Stimulated activated CD4-positive, alpha-beta T cell treated with anti-CD3 and anti-CD28 coated beads, TNF-alpha, amount 100 ng/mL, for 4 hours (primary cell): ENCODE measurements at places on chromosomes 7 and 10.

- no peak for DNase-seq
Measured at GRCh38 chr7:76294344-76295024, 8.0 kb upstream of the HSPB1 start.

GRCh38 chr10:47283101-47283630 lies 16.8 kb upstream of the GDF10 start:
- no peak for DNase-seq

DNA sequence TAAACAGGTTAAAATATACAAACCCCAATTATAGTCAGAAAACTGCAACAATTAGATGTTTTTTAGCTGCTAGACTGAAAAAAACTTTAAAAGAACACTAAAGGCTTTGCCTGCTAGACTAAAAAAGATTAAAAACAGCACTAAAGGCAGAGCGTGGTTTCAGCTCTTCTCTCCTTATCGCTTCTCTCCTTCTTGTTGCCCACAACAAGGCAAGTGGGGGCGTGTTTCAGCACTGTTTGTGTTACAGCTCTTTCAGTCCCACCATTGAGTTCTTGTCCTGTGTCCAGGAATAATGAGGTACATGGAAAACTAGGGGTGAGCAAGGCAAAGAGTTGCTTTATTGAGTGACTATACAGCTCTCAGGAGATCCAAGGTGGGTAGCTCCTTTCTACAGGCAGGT lies 112.3 kb downstream of the HPSE2 start:
- DNase-seq = no peak

DNA sequence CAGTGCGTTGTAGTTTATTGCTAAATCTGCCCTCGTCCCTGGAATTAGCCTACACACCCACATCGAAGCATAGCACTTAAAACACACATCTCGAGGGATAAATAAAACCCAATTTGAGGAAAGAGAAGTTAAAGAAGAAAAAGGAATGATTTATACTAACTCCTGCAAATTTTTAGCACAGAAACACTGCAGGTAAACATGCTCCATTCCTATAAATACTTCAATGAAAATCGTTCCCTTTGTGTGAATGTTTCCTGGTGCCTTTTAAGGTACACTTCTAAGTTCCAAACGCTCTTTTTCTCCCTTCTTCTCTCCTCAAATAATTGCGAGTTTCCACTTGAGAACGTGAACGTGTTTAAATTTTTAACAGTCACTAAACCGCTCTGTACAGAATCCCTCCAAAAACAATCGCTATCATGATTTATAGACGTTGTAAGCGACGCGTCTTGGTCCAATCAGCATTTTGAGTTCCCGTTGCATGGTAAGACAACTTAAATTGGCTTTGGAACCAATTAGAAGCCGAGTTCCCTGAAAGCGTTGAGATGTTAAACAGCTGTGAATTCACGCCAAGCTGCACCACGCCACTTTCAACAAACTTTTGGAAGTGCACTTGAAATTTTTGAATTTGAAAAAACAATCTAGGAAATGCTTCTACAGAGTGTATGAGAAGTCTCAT lies 12.5 kb upstream of the EBLN1 start:
- DNase-seq = no peak

GRCh38 chr10:103761075-103761920 lies 94.1 kb downstream of the SH3PXD2A start:
- DNase-seq = no peak

- no peak for DNase-seq
Measured at GRCh38 chr10:77360835-77361234, 276.8 kb downstream of the KCNMA1 start.
